ENCODE measurements at places on chromosomes 11 and 22.
A peak's percentile ranks its signal among the peaks of the same experiment; 100 is the strongest.

- no peak for DNase-seq
These were observed 46.3 kb upstream of the MPEG1 start for GRCh38 chr11:59259047-59259446.

DNA sequence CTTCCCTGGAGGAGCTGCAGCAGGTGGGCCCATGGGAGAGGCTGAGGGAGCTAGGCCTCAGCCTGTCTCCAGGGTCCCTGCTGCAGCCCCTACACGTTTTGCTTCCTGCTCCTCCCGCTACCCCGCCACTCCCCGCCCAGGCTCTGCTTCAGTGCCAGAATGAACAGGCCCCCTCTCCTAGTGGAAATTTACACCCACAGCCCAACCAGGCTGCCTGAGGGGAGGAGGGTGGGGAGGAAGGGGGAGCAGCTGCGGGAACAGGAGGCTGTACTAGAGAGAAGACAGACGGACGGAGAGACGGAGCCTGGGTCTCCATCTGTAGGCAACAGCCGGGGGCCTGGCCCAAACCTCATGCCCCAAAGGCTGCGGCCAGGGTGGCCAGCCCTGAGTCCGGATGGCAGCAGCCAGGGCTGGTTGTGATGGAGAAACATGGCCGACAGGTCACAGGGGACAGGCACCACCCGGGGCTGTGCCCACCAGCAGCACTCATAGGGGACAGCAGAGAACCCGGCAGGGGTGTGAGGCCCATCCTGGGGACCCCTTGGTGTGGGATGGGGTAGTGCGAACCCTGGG is 20.6 kb downstream of the FLRT1 start:
- DNase-seq, result peak; percentile 16

- DNase-seq, result no peak
These were observed 5.0 kb upstream of the CCDC81 start for GRCh38 chr11:86369668-86370067.

DNA sequence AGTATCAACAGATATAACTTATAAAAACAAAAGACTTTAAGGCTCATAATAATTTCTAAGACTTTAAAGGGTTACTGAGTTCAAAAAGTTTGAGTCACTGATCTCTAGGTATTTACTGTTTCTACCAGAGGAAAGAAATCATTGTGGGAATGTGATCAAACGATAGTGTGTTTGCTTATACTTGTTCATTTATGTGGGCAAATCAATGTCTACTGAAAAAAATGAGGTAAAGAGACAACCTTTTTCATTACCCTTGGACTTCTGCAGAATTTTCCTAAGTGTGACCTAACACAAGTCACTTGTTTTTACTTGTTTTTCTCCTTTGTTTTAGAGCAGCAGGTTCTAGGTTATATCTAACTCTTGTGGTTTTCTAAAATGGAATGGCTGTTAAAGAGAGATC is 65.4 kb downstream of the PRR5L start:
- DNase-seq, result no peak

DNA sequence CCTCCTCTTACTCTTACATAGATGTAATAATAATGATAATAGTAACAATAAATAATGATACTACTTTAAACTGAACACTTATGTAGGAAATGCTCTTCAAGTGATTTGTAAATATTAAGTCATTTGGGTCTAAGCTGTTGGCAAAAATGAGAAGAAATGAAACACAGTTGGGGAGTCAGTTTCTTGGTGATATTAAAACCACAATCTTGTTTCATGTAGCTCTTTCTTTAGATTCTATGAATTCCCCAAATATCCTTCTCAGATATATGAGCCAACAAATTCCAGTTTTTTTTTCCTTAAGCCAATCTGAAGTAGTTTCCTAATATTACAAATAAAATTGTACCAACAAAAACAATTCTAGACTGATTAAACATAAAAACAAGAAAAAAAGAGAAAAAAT is 1115.6 kb upstream of the CNTN5 start:
- DNase-seq, result no peak

DNA sequence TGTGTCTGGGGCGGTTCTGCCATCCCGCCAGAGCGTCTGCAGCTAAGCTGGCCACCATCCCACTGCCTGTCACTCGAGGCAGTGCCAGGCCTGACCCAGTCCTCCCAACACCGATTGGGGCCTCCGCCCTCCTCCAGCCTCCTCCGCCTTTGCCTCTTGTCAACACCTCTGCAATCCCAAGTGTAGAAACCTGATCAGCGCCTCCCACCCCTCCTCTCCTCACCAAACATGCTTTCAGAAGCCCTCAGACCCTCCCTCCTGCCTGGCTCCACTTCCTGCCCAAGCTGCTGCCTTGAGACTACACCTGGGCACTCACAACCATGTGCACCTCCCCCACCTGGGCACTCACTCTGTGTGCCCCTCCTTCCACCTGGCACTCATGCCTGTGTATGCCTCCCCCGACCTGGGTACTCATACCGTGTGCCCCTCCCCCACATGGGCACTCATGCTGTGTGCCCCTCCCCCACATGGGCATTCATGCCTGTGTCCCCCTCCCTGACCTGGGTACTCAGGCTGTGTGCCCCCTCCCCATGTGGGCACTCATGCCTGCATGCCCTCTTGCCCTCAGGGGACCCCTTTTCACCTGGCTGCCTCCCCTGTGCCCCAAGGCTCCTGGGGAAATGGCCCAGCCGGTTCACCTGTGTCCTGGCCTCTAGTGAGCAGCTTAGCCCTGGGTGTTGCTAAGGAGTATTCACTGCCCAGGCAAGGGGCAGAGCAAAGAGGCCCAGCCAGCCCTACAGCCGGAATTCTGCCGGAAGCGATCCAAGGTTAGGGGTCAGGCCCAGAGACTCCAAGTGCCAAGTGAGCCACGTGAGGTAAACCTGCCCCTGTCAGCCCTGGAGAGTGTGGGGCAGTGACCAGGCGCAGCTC is 5.5 kb upstream of the IFITM10 start:
- DNase-seq, result no peak

- DNase-seq, result no peak
These were observed 47.7 kb upstream of the ARHGAP20 start for GRCh38 chr11:110759972-110760381.
